ENCODE measurements at places on chromosomes 5 and 9.

DNA sequence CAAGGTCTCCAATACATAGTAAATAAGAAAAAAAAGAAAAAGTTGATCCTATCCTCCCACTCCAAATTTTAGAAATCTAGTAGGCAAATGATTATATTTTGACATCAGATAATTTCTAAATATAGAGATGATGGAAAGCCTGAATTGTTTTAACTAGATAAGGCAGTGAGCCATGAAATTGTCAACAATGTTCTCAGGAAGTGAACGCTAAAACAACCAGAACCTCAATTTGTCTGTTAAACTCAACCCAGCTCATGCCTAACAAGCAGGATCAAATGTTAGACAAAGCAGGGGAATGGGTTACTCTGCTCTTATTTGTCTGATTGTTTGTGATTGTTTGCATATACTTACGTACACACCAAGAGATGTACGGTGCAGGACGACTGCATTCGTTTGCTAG, 49.2 kb downstream of the ESM1 start:
- no peak for DNase-seq

DNA sequence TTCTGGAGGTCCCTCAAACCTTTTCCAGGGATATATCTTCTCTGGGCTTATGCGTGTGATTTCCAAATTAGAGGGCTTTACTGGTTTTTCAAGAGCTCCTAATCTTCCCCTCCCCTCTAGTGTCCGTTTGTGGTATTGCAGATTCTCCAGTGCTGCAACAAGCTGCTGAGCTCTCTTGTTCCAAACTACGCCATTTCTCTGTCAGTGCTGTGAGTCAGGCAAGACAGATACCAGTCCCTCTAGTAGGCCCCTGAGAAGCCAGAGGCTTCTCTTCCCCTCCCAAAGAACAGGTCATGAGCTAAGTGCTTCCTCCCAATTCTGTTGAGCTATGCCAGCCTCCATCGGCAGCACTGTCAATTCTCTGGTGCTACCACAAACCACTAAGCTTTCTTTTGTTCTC, 149.5 kb downstream of the FANCC start:
- DNase-seq, result peak; percentile 87

GRCh38 chr9:109652112-109652511, 127.9 kb upstream of the PALM2AKAP2 start:
- DNase-seq, result peak; percentile 22

DNA sequence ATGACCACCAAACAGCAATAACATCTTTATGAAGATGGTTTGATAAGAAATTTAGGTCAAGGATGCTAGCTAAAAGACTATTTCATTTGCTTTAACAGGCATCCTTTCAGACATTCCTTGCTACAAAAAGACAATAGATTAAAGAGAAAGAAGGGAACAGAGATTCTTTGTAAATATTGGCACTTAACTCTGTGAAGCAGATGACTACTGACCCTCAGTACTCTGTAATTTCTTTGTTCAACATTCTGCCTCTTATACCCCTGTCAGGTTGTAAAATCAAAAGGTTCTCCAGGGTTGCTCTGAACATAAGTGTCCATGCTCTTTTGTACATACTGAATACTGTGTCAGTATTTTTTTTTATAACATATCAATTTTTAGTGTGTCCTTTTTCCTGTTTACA, 610.6 kb upstream of the GRAMD2B start:
- no peak for DNase-seq

DNA sequence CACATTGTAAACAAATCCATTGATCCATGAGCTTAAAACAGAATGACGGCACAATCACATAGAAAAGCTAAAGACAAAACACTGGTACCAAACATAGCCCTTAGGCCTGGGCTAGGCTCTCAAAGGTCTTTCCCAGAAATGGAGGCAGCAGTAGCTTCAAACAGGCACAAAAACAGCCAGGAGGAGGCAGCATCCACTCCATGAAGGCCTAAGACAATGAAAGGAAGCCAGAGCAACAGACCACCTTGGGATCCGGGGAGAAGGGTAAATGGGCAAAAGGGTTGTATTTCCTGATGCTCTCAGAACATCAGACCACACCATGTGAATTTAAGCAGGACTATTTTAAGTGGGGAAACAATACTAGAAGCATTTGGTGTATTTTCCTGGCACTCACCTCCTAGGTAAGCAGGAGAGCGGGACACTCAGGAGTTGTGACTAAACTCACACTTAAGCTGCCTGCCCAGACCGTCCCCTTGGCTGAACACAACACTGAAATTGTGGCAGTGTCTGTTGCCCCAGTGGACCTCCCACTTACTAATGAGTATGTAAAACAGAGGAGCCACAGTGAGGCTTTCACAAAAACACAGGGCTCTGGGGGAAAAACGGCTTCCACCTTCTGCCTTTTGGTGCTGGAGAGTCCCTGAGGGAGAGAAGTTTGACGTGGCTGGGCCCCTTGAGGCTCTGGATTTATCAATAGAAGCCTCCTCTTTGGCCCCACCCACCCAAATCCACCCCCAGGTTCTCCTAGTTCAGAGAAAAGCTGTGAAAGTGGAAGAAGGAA, 11.9 kb downstream of the GNPDA1 start:
- DNase-seq, result no peak

- no peak for DNase-seq
Measured at GRCh38 chr5:113236536-113237288, 198.1 kb downstream of the TSSK1B start.

GRCh38 chr9:134313470-134313869, 12.8 kb upstream of the RXRA start:
- no peak for DNase-seq

DNA sequence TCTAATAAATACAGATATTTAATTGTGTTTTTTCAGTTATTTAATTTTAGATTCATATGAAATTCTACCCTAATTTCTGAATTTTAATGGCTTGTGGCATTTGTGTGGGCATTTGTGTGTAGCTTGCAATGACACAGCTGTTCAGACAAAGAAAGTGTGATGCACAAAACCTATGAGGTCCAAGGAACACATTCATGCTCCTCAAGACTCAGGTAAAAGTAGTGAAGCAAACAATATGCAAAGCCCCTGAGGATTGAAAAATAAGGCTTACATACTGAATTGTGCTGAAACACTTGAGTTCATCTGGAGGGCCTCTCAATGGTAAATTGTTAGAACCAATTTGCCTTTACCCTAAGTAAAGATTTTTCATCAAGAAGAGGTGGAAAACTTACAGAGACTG, 28.1 kb downstream of the IL7R start:
- DNase-seq, result no peak
